ENCODE measurements at places on chromosomes 7 and 10. TPM values are rescaled to one million over a fixed set of nuclear protein-coding genes. Genes with fewer than 3 reads are reported as not detected.
A peak's percentile ranks its signal among the peaks of the same experiment; 100 is the strongest.

UROS gene
- total RNA-seq, result 50.6 TPM

DNA sequence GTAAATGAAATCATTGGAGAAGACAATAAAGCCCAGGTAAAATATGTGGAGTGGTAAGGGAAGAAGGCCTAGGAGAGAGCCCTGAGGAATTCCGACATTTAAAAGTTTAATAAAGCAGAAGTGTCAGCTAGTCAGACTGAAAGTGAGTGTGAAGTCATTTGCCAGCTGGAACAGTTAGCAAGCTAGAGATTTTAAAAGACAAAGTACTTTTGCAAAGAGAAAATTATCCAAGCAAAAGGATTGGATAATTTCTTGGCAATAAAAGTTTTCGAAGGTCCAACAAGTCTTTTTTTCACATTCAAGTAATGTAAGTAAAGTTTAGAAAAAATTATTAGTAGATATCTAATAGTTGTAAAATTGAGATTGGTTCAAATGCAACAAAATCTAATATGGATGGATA lies 27.1 kb upstream of the SEMA3C start:
- no peak overlapping the region for H3K4me3 ChIP-seq
- H3K27me3 ChIP-seq, result no peaks in the 10 kb centered on the region
- H3K27ac ChIP-seq, result no peak overlapping the region
- DNase-seq, result no peak
- H3K36me3 ChIP-seq, result no peaks in the 10 kb centered on the region

- no peaks in the 10 kb centered on the region for H3K4me1 ChIP-seq
- H3K27me3 ChIP-seq, result no peaks in the 10 kb centered on the region
- no peaks in the 10 kb centered on the region for H3K36me3 ChIP-seq
- no peak overlapping the region for H3K27ac ChIP-seq
Measured at GRCh38 chr10:99344715-99345114, 15.6 kb downstream of the CNNM1 start.

WEE2 gene
- not detected for total RNA-seq

DNA sequence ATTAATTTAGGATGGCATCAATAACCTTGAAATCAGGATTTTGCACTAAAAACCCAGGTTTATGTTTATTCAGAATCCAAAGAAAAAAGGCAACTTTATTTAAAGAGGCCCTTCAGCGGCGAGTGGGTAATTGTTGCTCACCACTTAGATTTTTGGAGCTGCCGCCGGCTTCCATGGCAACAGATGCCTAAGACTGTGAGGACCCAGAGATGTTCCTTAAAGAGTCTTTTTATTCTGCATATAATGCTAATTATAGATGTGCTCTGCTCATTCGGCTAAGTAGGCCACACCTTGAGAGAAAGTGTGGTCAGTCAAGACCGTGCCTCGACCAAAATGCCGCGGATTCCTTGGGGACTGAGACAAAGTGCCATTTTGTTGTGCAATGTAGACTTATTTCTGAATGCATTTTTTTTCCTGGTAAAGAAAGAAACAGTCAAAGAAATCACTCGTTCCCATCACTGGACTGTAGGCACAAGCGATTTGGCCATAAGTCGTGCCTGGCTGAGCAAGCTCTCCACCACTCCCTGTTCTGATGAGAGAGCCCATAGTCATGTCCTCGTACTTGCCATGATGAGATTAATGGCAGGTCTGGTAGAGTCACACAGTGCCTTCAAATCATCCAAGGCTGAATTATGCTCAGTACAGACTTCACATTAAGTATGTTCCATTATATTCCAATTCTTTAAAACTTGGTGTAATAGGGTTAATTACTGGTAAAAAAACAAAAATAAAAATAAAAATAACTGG lies 21.4 kb upstream of the MGMT start:
- no peak overlapping the region for H3K27ac ChIP-seq
- DNase-seq, result no peak
- H3K4me1 ChIP-seq, result no peaks in the 10 kb centered on the region
- no peak overlapping the region for H3K4me3 ChIP-seq
- H3K36me3 ChIP-seq, result no peaks in the 10 kb centered on the region

ABCF2 gene
- 90.3 TPM for total RNA-seq

PILRA gene
- 9.8 TPM for total RNA-seq

- no peak for DNase-seq
- H3K4me1 ChIP-seq, result peaks cover 4% of the 10 kb centered on the region
- H3K4me3 ChIP-seq, result no peak overlapping the region
- peaks cover 59% of the 10 kb centered on the region for H3K27me3 ChIP-seq
Measured at GRCh38 chr10:11721806-11722205, 20.4 kb upstream of the ECHDC3 start.

- DNase-seq, result no peak
- H3K36me3 ChIP-seq, result no peaks in the 10 kb centered on the region
- no peaks in the 10 kb centered on the region for H3K4me1 ChIP-seq
- peaks cover 4% of the 10 kb centered on the region for H3K27me3 ChIP-seq
- no peak overlapping the region for H3K27ac ChIP-seq
Measured at GRCh38 chr7:320297-320696, 30.3 kb downstream of the FOXL3 start.

GRCh38 chr7:584122-584465 lies 64.4 kb upstream of the PDGFA start:
- no peaks in the 10 kb centered on the region for H3K27me3 ChIP-seq
- peaks cover 45% of the 10 kb centered on the region for H3K36me3 ChIP-seq
- DNase-seq, result peak; percentile 95
- H3K4me3 ChIP-seq, result peak overlapping the region; percentile 86
- H3K4me1 ChIP-seq, result peaks cover 35% of the 10 kb centered on the region
- peak overlapping the region; percentile 98 for H3K27ac ChIP-seq

GRCh38 chr7:4023502-4023901 lies 658.6 kb upstream of the FOXK1 start:
- no peaks in the 10 kb centered on the region for H3K36me3 ChIP-seq
- H3K27ac ChIP-seq, result no peak overlapping the region
- no peaks in the 10 kb centered on the region for H3K4me1 ChIP-seq

- H3K27ac ChIP-seq, result no peak overlapping the region
- DNase-seq, result no peak
Measured at GRCh38 chr7:44284881-44285541, 40.4 kb downstream of the CAMK2B start.

LRRTM3 gene
- total RNA-seq, result not detected

PNLIP gene
- total RNA-seq, result not detected

DNA sequence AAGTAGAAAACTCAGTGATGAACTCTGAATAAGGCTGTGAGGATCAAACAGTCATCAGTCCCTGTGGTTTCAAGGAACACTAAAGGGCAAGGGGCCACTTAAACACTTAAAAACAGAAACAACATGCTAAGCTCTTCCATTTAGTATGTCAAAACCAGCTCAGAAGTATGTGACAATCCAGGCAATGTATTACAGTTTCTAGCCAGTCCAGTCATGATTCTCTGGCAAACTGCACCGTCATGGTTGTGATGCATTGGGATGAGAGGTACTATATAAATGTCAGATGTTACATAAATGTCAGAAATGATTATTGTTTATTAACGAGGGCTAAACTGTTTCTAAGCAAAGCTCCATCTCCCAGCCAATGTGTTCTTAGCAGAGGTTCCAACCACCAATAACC lies 4.7 kb upstream of the CREB5 start:
- peaks cover 3% of the 10 kb centered on the region for H3K36me3 ChIP-seq
- peaks cover 25% of the 10 kb centered on the region for H3K4me1 ChIP-seq
- H3K4me3 ChIP-seq, result no peak overlapping the region
- DNase-seq, result no peak
- peaks cover 51% of the 10 kb centered on the region for H3K27me3 ChIP-seq

DNA sequence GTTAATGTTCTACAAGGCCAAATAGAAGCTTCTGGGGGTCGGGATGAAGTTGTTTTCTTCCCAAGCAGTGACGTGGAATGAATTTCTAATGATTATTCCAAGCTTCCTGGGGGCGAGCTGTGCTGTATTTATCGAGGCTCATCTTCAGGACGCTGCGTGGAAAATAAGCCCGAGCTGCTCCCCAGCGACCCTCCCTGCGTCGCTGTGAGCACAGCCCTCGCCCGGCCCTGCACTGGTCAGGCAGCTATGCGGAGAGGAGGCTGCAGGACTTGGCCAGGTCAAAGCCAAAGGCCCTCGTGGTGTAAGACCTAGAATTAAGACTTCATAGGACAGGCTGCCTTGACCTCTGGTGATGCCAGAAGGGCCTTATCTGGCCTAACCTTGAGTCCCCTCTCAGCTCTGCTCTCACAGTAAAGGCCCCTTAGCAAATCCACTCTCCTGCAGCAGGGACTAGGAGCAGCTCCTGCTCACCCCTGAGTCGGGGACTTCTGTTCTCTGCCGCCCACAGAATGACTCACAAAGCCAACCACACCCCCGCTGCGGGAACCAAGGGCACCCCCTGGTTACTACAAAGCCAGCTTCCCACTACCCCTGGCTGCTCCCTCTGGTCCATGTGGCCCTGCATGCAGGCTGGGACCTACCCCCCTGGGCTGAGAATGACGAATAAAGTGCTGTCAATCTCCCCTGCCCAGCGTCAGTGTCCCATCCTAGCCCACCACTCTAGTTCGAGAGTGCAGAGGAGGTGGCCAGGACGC lies 501.6 kb downstream of the TCERG1L start:
- H3K27me3 ChIP-seq, result no peaks in the 10 kb centered on the region
- no peak for DNase-seq
- no peaks in the 10 kb centered on the region for H3K4me1 ChIP-seq
- H3K36me3 ChIP-seq, result no peaks in the 10 kb centered on the region

- H3K27ac ChIP-seq, result no peak overlapping the region
- no peaks in the 10 kb centered on the region for H3K36me3 ChIP-seq
- H3K4me1 ChIP-seq, result no peaks in the 10 kb centered on the region
- H3K4me3 ChIP-seq, result no peak overlapping the region
- no peaks in the 10 kb centered on the region for H3K27me3 ChIP-seq
- no peak for DNase-seq
Measured at GRCh38 chr10:23405540-23405939, 33.3 kb upstream of the OTUD1 start.

ADCYAP1R1 gene
- total RNA-seq, result not detected

RPS24 gene
- total RNA-seq, result 1,818 TPM

GRCh38 chr10:128035557-128035973 lies 90.7 kb downstream of the MKI67 start:
- peaks cover 13% of the 10 kb centered on the region for H3K4me1 ChIP-seq
- peak; percentile 90 for DNase-seq
- H3K27ac ChIP-seq, result no peak overlapping the region
- peaks cover 2% of the 10 kb centered on the region for H3K27me3 ChIP-seq
- no peaks in the 10 kb centered on the region for H3K36me3 ChIP-seq

CYP3A4 gene
- not detected for total RNA-seq

DNA sequence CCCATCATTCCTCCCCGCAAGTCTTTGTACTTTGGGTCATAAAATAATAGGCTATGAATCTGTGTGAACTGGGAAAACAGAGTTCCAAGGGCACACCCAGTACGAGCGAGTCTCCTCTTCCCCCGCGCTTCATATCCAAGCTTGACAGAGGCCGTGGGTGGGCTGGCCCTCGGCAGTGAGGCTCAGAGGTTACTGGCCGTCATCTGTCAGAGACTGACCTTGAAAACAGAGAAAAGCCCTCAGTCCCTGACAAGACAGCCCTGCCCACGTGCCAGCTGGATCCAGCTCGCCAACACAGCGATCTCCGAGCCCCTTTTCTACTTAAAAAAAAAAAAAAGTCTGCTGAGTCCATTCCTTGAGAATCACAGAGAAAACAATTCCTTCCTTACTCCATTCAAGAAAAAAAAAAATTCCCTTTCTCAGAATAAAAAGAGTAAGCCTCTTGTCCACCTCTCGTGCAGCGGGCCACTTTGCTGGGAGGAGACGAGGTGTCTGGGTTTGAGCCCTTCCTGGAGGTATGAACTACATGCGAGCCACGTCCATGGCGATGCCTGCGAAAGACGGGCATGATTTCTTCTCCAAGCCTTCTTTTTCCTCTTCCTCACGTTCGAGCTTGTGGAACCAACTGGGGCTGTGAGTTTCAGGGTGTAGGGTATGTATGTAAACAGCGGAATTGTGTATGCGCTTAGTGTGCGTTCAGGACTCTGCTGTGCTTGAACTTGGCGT lies 744 bp upstream of the BICC1 start:
- H3K4me1 ChIP-seq, result peaks cover 3% of the 10 kb centered on the region
- peaks cover 2% of the 10 kb centered on the region for H3K36me3 ChIP-seq
- peak overlapping the region; percentile 61 for H3K4me3 ChIP-seq
- no peak overlapping the region for H3K27ac ChIP-seq

GRCh38 chr10:63554657-63555056 lies 33.5 kb downstream of the REEP3 start:
- H3K4me3 ChIP-seq, result no peak overlapping the region
- no peaks in the 10 kb centered on the region for H3K27me3 ChIP-seq
- peaks cover 11% of the 10 kb centered on the region for H3K4me1 ChIP-seq
- DNase-seq, result peak; percentile 81
- H3K27ac ChIP-seq, result peak overlapping the region; percentile 38

EN2 gene
- not detected for total RNA-seq

TCAF1 gene
- 12.6 TPM for total RNA-seq

GRCh38 chr7:148698007-148698396 lies 701 bp upstream of the CUL1 start:
- peak overlapping the region; percentile 81 for H3K4me3 ChIP-seq
- no peak for DNase-seq
- peaks cover 51% of the 10 kb centered on the region for H3K4me1 ChIP-seq

DNA sequence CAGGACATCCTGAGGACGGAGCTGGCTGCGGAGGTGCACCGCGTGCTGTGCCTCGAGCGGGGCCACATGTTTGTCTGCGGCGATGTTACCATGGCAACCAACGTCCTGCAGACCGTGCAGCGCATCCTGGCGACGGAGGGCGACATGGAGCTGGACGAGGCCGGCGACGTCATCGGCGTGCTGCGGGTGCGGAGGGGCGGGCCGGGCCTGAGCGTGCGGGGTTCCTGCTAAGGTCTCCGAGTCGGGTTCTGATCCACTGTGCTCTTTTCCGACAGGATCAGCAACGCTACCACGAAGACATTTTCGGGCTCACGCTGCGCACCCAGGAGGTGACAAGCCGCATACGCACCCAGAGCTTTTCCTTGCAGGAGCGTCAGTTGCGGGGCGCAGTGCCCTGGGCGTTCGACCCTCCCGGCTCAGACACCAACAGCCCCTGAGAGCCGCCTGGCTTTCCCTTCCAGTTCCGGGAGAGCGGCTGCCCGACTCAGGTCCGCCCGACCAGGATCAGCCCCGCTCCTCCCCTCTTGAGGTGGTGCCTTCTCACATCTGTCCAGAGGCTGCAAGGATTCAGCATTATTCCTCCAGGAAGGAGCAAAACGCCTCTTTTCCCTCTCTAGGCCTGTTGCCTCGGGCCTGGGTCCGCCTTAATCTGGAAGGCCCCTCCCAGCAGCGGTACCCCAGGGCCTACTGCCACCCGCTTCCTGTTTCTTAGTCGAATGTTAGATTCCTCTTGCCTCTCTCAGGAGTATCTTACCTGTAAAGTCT lies 10.4 kb downstream of the ATG9B start:
- H3K4me1 ChIP-seq, result peaks cover 68% of the 10 kb centered on the region
- H3K4me3 ChIP-seq, result peak overlapping the region; percentile 90
- peak; percentile 97 for DNase-seq
- peak overlapping the region; percentile 96 for H3K27ac ChIP-seq
- H3K36me3 ChIP-seq, result peaks cover 12% of the 10 kb centered on the region

- H3K27ac ChIP-seq, result no peak overlapping the region
- peaks cover 3% of the 10 kb centered on the region for H3K27me3 ChIP-seq
- H3K4me1 ChIP-seq, result peaks cover 3% of the 10 kb centered on the region
Measured at GRCh38 chr10:11424456-11425295, 186.8 kb downstream of the USP6NL start.

GRCh38 chr10:83283151-83283550 lies 856.2 kb upstream of the GHITM start:
- H3K4me1 ChIP-seq, result no peaks in the 10 kb centered on the region
- no peak overlapping the region for H3K27ac ChIP-seq
- H3K36me3 ChIP-seq, result no peaks in the 10 kb centered on the region
- DNase-seq, result no peak

Data from activated CD4-positive, alpha-beta T cell treated with anti-CD3 and anti-CD28 coated beads, Interleukin-2, amount 10 ng/mL, durations not matched to agents 24 days and 14 days (primary cell).